ENCODE measurements at places on chromosomes 7 and 10.

DNA sequence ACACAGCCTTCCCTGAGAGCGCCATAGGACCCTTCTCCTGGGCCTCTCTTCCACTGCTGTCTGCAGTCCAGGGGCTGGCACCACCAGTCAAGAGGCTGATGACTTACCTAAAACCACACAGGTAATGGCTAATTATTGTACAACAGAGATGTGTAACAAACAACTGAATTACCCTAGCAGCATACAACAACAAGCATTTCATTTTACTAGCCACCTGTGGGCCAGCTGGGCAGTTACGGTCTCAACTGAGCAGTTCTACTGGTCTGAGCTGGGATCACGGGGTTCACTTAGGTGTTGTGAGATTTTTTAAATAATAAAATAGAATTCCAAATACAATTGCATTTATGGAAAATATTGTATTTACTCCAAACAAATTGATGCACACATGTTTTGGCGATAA lies 431.9 kb downstream of the TNS3 start:
- no peaks in the 10 kb centered on the region for H3K27me3 ChIP-seq
- no peak for DNase-seq
- H3K36me3 ChIP-seq, result no peaks in the 10 kb centered on the region
- no peak overlapping the region for H3K4me3 ChIP-seq
- peaks cover 11% of the 10 kb centered on the region for H3K4me1 ChIP-seq

GRCh38 chr7:38186593-38187314 lies 8.7 kb downstream of the STARD3NL start:
- no peaks in the 10 kb centered on the region for H3K27me3 ChIP-seq
- no peak overlapping the region for H3K4me3 ChIP-seq
- H3K4me1 ChIP-seq, result peaks cover 7% of the 10 kb centered on the region
- no peak overlapping the region for H3K27ac ChIP-seq

- H3K4me3 ChIP-seq, result no peak overlapping the region
- no peak for DNase-seq
- peaks cover under 1% of the 10 kb centered on the region for H3K4me1 ChIP-seq
- H3K27ac ChIP-seq, result no peak overlapping the region
- H3K27me3 ChIP-seq, result no peaks in the 10 kb centered on the region
Observed at GRCh38 chr10:27736396-27736795, 9.2 kb downstream of the MKX start.

- DNase-seq, result no peak
- H3K36me3 ChIP-seq, result no peaks in the 10 kb centered on the region
- H3K27me3 ChIP-seq, result no peaks in the 10 kb centered on the region
- no peaks in the 10 kb centered on the region for H3K4me1 ChIP-seq
- H3K27ac ChIP-seq, result no peak overlapping the region
Observed at GRCh38 chr10:57689596-57690297, 577.9 kb downstream of the IPMK start.

- H3K27ac ChIP-seq, result no peak overlapping the region
- peaks cover 10% of the 10 kb centered on the region for H3K4me1 ChIP-seq
- no peaks in the 10 kb centered on the region for H3K36me3 ChIP-seq
- no peak overlapping the region for H3K4me3 ChIP-seq
- no peak for DNase-seq
Observed at GRCh38 chr7:77687747-77688144, 8.5 kb upstream of the RSBN1L start.

DNA sequence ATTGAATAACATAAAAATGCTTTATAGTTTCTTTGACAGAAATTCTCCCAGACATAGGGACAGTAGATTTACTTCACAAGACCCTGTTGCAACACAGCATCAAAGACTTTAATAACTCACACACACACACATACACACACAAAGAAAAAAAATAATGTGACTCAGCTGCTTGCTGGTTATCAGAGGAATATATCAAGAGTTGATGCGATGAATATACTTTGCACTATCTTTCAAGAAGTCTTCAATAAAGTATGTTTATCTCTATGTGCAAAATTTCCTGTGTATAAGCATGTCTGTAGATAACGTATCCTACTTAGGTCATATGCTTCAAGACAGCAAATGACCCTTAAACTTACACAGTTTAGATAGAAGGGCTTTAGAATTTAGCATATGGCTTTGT lies 243.1 kb downstream of the ARL4A start:
- H3K36me3 ChIP-seq, result no peaks in the 10 kb centered on the region
- H3K27me3 ChIP-seq, result no peaks in the 10 kb centered on the region
- DNase-seq, result no peak
- no peak overlapping the region for H3K4me3 ChIP-seq
- no peak overlapping the region for H3K27ac ChIP-seq
- no peaks in the 10 kb centered on the region for H3K4me1 ChIP-seq

GRCh38 chr7:3995187-3995586 lies 686.9 kb upstream of the FOXK1 start:
- no peak for DNase-seq
- H3K4me1 ChIP-seq, result no peaks in the 10 kb centered on the region
- H3K4me3 ChIP-seq, result no peak overlapping the region
- H3K27me3 ChIP-seq, result no peaks in the 10 kb centered on the region

GRCh38 chr10:97796651-97797050 lies 24.9 kb upstream of the SFRP5 start:
- no peak overlapping the region for H3K4me3 ChIP-seq
- no peak for DNase-seq
- no peaks in the 10 kb centered on the region for H3K4me1 ChIP-seq
- H3K36me3 ChIP-seq, result no peaks in the 10 kb centered on the region

Measured in ovary (tissue), 10 donors.